ENCODE measurements at places on chromosomes 1 and 21.

DNA sequence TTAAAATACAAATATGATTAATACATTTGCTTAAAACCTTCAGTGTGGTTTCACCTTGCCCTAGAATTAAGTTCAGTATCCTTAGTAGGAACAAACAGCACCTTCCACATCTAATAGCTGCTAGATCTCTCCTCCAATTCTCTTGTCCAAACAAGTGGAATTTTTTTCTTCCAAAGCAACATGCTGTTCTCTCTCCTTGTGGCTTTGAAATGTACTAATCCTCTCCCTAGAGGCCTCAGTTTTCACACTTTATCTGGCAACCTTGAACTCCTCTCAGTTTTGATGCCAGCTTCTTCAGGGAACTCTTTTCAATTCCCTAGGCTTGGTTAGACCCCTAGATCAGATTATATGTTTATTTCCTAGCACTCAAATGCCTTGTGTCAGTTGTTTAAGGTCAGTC is 87.0 kb downstream of the GLUL start:
- no peak for DNase-seq

GRCh38 chr1:45393718-45394302 is 53.6 kb upstream of the MUTYH start:
- DNase-seq = no peak

DNA sequence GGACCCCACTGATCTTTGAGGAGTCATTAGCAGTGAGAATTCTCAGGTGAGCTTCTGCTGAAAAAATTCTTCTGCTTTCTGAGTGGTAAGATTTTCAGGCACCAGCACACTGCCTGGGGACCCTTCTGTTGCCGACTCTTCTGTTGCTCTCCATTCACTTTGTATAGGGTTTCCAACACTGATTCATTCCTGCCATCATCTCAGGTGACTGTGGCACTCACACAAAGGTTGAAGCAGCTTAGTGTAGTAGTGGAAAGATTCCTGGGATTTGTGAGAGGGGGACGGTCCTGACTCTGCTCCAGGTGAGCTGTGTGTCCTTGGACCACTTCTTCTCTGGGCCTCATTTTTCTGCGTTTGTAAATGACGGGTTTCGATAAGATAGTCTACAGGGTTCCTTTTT is 9.4 kb downstream of the UTP11 start:
- no peak for DNase-seq

DNA sequence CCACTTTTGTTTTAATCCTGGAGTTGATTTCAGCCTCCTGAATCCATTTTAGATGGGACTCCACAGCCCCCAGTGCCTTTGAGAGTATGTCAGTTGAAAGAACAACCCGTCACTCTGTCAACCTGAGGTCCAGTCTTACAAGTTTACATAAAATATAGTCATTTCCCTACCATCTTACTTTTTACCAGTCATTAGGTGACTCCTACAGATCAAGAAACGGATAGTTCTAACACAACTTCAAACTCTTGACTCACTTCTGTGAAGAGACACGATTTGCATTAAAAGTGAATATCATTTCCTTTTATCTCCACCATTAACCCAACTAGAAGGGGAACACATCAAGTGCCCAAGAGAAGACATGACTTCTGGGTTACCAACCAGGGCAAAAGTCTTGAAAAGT is 147.1 kb downstream of the NTPCR start:
- no peak for DNase-seq

DNA sequence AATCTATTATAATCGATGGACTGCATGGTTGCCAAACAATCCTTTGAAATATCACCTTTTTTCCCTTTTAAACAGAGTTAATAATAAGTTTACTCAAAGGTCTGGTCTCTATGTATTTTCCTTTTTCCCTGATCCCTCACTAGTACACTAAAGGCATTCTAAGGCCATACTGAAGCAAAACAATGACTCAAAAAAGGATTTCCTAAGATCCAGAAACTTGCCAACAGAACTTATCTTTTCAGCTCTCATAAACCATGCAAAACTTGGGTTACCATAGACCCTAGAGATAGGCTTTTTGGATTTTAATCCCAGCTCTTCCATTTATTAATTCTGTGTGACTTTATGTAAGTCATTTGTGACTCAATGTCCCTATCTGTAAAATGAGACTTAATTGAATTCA is 77.1 kb downstream of the IFI44 start:
- DNase-seq = no peak

DNA sequence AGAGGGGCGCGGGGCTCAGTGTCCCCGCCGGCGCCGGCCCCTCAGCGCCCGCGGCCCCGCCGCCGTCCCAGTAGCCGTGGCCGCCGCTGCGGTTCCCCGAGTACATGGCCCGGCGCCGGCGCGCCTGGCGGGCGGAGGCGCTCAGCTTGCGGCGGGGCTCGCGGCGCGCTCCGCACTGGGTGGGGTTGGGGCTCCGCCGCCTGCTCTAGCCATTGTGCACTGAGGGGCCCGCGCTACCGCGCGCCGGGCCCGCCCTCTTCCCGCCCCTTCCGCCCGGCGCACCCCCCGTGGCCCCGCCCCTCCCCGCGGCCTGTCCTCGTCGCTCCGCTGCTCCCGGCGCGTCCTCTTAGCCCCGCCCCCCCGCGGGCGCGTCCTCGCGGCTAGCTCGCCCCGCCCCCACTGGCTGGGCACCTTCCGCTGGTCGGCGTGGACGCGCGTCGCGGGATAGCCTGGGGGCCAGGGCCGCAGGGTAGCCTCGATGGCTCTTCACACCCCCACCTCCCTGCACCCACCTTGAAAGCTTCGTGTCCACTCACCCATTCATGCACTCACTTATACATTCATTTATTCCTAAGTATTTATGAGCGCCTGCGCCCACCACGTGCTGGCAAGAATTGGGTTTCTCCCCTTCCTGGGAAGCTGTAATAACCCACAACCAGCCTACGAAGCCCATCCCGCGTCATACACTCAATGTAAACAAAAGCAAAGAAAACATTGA is at the start of the genes CHML and OPN3:
Gene CHML, minus strand, starts transcription at position 221 of the 718 bp plus-strand sequence. CDS start 4,603 bp downstream, outside the sequence.
Gene OPN3, minus strand, starts transcription at position 221 of the 718 bp plus-strand sequence. Its CDS starts 115 bp downstream, at position 106.
- peak; percentile 88 for DNase-seq

DNA sequence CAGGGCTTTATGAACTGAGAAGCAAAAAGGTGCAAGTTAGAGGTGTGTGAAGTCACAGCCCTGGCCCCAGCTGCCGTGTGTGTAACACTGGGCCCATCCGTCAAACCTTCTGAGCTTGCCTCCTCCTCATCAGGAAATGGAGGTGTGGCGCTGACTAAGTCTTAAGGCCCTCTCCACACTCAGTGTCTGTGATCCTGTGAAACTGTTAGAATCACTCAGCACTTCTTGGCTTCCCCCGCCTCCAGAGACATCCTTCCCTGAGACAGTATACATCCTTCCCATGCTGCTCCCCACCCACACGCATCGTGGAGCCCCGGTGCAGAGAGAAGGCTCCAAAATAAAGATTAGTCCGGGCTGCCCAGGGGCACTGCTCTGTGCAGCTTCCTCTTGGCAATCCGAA is 33.3 kb downstream of the LRP8 start:
- no peak for DNase-seq

GRCh38 chr1:55057956-55058298 is 18.6 kb downstream of the PCSK9 start:
- no peak for DNase-seq

DNA sequence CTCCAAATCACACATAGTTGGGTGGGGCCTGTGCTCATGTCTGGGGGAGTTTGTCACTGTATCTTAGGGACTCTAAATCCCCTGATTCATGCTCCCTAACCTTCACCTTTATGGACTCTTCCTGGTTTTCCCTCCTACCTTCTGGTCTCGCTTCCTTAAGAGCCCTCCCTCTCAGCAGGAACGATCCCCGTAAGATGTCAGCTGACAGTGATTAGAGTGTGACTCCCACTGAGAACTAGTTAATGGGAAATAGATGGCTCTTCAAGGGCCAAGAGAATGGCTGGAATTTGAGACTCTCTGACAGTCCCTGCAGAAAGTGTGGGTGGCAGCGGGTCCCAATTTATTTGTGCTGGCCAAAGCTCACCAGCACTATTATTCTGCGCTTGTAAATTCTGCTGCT is 22.0 kb downstream of the LYPD8 start:
- no peak for DNase-seq

DNA sequence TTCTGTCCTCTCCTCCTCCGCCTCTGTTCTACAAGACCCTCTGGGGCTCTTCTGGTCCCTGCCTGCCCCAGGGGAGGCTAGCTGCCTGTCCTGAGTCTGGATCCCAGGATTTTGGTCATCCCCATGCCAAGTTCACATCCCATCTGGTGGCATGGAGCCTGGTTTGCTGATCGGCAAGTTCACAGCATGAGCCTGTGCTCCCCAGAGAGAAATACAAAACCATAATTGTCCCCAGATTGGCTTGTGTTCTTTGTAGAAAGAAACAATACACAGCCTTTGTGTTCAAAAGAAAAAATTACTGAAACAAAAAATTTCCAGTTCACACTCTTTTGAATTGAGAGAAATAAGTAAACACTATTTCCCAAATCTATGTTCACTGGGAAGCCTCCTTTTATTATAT is 149.4 kb upstream of the ZC3H12A start:
- no peak for DNase-seq

- DNase-seq = no peak
Observed at GRCh38 chr1:51948491-51948915, 42.0 kb downstream of the RAB3B start.

GRCh38 chr1:79312438-79312837 is 305.9 kb upstream of the ADGRL4 start:
- DNase-seq = no peak

DNA sequence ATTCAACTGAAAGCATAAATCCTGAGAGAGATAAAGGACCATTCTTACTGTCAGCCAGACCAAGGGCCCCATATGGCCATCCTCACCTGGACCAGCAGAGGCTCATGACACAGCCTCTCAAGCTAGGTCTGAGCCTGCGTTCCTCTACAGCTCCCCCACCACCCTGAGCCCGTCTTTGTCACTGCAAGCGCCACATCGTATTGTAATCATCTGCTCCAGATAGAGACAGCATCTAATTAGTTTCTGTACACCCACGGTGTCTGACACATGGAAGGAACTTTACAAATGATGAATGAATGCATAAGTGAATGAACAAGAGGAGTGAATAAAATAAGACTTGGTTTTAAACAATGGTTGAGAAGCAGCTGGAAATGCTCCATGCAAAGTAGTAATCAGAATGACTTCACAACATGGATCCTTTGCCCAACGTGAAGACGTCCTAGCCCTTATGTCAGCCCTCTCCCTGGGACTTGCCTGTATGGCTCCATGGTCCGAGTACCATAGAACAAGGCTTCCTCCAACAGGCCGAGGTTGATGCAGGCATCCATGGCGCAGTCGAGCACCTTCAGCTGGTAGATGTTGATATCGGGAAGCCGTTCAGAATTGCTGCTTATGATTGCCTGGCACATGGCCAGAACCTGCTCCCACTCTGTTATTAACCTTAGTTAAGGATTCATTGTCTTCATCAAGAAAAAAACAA is 648.9 kb downstream of the SMYD3 start:
- DNase-seq = no peak

DNA sequence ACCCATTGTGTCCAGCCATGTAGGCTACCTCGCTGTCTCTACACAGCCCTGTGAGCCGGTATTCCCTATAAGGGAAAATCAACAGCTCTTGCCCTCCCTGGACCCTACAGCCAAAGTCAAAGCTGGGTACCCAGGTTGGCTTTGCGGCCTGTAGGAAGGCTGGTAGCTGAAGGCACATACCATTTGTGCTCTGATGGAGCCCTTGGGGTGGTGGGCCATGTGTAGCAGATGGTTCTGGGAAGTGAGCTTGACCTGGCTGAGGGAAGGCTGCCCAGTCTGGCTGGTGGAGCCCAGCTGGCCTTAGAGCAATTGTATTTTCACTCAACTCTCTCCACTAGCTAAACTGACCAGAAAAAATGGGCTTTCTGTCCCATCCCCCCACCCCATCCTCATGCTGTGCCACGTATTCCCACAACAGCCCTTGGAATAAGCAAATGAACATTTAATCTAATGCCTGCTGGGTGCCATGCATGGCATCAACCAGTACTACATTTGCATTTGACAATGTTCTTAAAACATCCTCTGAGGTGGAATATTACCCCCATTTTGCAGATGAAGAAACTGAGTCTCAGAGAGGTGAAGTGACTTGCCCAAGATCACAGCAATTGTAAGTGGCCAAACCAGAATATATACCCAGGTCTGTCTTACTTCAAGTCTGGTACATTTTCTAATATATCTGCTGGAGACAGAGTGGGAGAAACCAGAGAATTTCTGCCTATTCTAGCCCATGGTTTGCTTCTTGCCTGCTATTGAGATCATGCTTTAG is 56.8 kb downstream of the NDUFS5 start:
- no peak for DNase-seq

- no peak for DNase-seq
Observed at GRCh38 chr1:191901651-191902050, 256.6 kb upstream of the RGS18 start.
